ENCODE measurements at places on chromosomes 13 and 19.

DNA sequence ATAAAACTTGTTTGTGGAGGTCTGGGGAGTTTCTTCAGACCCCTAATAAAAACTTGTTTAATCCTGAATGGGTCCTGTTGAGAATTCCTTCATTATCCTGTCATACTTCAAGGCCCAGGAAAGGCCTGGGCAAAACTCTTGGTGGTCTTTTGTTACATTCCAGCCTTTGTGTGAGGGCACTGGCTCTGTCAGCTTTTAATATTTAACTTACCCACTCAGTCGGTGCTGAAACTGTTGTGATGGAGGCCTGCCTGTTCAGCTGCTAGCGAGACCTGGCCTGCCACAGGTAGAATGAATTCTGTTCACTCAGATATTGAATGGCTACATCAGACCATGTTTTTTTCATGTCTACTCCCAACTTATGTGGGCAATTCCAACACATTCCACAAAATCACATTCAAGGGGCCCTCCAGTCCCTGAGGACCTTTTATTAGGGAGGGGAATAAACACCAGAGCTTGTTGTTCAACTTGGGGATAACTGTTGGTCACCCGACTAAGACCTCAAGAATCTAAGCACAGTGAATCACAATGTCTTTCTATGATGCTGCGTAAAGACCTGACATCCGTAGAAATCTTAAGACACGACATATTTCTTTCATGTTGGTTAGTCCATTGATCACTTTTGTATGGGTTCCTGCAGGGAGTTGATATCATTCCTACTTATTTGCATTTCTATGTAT is 12.5 kb downstream of the NLRP8 start:
- DNase-seq = no peak

DNA sequence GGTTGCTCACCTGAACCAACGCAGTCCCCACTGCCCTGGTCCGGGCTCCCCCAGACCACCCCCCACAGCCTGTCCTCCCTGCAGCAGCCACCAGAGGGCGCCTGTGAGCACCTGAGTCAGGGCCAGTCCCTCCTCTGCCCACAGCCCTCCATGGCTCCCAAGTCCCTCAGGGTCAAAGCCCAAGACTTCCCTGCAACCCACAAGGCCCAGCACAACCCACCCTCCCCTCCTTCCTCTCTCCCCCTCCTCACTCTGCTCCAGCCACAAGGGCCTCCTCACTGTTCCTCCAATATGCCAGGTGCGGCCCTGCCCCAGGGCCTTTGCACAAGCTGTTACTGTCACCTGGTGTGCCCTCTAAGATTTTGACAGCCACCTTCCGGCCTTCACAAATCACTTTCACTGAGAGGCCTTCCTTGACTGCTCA is 10.9 kb downstream of the GNA15 start:
- DNase-seq = no peak

DNA sequence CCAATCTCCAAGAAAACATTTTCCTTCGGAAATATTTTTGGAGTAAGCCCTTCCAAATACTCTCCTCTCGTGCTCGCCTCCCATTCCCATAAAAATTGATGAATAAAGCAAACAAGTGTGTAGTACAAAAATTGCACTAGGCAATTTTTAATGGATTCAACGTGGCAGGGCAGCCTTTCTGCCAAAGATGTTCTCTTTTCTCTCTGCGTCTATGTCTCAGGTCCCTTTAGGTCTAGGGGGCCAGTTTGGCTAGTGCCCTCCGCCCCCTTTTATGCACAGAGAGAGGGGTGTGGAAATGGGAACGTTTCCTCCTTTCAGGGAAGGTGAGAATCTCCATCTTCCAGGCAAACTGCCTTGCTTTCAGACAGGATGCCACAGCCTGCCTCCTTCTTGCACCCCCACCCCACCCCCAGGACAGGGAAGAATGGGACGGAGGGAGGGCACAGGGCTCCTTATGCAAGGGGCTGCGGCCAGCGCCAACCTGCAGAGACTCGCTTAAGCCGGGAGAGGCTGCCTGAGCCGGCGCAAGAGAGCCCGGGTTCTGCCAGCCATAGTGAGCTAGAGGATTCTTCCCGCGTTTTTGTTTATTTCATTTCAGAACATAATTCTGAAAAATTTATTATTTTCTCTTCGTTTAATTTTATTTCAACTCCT is 2.7 kb upstream of the ZIC2 start:
- DNase-seq = no peak

DNA sequence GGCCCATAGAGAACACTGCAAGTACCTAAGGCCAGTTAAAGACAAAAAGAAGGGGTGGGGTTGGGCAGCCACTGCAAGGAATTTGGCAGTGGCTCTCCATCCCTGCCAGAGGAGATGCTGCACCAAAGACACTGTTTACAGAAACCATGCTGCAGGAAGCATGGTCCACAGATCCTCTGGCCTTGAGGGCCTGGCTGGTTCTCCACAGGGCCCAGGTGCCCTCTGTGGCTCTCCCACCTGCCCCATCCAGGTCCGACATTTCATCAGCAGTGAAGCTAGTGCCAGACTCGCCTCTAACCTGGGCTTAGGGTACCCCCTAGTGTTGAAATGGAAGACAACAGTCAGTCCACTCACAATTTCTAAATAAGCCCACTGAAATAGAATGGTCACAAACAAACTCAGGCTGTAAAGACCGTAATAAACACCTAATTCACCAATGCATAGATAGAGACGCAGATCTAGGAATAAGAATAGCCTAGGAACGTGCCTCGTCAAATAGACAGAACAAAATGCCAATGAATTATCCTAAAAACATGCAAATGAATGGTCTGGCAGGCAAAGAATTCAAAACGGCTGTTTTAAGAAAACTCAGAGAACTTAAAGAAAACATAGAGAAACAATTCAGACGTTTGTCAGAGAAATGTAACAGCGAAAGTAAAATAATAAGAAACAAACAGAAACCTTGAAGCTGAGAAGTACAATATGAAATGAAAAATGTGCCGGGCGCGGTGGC is 23.3 kb downstream of the LYPD4 start:
- DNase-seq = peak; percentile 19

- peak; percentile 38 for DNase-seq
These were observed 79.5 kb downstream of the KLF5 start for GRCh38 chr13:73138276-73138637.
